ENCODE measurements at places on chromosomes 11 and 22. TPM values are rescaled to one million over a fixed set of nuclear protein-coding genes. Genes with fewer than 3 reads are reported as not detected.

DNA sequence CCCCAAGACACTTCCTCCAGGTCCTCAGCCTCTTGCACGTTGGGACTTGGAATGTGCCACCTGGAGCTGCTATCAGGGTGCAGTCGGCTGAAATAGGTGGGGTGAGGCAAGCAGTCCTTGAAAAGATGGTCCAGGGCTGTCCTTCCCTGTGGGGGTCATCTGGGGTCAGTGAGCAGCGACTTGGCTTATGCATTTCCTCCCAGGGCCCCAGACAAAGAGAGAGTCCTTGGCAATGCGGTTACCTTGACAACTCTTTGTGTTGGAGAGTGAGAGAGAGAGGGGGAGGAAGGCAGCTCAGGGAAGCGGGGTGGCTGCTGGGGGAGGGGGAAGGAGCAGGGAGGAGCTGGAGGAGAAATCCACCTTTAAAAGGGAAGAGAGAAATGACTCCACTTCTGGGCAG lies 93.8 kb downstream of the MIAT start:
- no peak for DNase-seq

Gene C11orf16
- total RNA-seq = not detected

DNA sequence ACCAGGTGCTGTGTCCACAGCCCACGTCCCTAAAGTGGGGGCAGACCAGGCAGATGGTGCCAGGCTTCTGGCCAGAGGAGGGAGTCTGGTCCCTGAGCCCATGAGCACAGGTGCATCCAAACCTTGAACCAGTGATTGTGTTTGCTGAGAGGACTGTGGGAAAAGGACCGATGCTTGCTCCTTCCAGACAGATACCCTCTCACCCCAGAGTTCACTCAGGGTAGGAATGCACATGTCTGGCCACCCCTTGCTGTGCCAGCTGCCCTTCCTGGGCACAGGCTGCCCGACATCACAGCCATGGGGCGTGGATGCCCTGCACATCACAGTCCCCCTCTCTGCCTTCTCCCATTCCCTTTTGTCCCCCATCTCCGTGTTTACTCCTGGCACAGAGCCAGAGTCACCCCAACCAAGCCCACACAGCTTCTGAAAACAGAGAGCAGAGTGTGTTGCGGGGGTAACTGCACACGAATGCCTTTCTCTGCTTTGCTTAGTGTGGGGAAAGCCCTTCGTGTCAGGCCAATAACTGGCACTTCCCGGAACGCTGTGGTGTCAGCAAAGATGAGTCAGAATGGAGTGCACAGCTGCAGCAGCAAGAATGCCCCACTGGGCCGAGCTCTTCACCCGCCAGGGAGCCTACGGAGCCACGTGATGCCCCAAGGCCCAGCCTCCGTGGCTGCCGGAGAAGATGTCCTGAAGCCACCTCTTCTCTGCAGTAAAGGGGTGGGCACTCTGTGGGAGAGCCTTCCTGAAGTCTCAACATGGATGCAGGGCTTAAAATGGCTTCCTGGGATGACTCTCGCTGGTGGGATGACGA lies 7.6 kb downstream of the CARS1 start:
- peak; percentile 88 for DNase-seq

- no peak for DNase-seq
Observed at GRCh38 chr11:102560555-102561011, 30.0 kb upstream of the MMP7 start.

Gene BET1L
- 11.8 TPM for total RNA-seq

Gene C11orf97
- total RNA-seq = not detected

DNA sequence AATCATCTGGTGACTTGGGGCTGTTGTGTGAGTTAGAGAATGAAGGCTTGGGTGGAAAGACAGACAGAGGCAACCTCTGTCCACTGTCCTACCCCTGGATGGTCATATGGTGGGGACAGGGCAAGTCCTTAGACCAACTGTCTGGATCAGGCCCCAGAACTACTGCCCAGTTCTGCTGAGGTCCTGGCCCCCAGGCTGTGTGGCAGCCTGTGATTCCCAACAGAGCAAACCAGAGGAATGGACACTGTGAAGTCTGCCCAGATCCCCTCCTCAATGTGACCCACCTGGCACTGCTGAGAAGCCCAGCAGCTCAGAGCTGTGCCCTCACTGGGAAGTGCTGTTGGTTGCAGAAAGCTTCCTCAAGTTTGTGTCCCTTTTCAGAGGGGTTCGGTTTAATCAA lies 69.0 kb downstream of the GGTLC2 start:
- DNase-seq = no peak

Gene H19
- 4,259 TPM for total RNA-seq

Gene OR2AG2
- not detected for total RNA-seq

GRCh38 chr11:422249-422656 lies 7.5 kb upstream of the SIGIRR start:
- DNase-seq = peak; percentile 15

Gene OR10A2
- not detected for total RNA-seq

- DNase-seq = no peak
Observed at GRCh38 chr22:33470456-33470855, 412.3 kb upstream of the SYN3 start.

Gene C22orf23
- total RNA-seq = 0.20 TPM

Gene SULT4A1
- total RNA-seq = not detected

DNA sequence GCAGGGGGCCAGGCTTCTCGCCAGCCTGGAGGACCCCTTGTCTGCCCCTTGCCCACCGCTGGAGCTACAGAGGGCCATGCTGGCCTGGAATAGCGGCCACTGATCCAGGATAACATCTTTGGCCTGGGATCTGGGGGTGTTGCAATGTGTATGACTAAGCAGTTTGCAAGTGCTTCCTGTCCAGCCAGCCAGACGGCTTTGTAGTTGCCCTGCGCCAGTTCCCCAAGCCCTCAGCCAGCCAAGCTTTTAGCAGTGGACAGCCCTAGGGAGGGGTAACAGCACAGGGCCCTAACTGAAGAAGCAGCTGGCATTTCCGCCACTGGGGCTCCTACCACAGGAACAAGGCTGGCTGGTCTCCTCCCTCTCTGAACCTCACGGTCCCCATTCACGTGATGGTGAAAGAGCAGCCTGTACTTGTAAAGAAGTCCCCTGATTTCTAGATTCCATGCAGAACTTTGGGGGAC lies 32.1 kb downstream of the UQCR10 start:
- peak; percentile 97 for DNase-seq

DNA sequence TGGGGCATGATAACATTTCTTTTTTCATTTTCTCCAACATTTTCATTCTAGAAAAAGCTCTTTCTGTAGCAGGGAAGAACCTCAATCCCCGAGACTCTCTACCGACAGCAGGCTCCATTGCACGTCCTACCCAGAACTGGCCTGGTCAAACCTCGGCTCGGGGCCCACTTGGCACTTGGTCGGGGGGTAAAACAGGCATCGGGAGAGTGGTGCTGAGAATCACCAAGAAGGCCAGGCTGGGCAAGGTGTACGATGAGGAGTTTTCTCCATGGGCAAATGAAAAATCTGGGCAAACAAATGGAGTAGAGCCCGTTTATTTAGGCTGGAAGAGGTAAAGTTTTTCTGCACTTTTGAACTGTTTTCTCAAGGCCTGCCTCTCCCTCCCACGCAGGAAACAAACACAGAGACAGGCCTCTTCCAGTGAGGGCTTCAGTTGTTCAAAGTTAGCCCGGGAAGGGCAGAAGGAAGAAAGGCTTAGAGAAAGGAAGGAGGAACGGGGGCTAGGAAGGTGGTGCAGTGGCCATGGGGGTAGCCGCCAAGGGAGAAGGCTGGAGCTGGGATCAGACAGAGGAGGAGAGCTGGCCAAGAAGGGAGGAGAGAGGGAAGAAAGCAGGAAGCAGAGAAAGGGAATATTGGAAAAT lies 87.6 kb downstream of the ETS1 start:
- DNase-seq = no peak

DNA sequence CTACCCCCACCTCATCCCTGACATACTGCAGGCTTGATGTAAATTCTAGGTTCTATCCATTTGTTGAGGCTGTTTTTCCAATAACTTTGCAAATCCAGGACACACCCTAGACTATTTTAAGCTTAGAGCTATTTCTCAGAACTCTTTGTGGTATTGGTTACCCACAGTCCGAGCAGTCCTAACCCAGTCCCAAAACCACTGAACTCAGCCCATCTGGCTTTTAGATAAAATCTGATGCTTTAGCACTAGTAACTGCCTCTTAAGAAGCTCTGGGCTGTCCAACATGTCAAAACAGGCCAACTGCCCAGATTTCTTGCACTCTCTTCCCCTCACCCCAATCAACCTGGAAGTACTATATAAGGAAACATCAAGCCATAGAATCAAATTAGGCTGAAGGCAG lies 344.4 kb upstream of the CADM1 start:
- DNase-seq = no peak

GRCh38 chr11:90453525-90453924 lies 230.7 kb upstream of the CHORDC1 start:
- DNase-seq = no peak

GRCh38 chr11:14644226-14645014 lies 816 bp downstream of the PDE3B start:
- peak; percentile 57 for DNase-seq

GRCh38 chr11:122100756-122101080 lies 15.3 kb downstream of the BLID start:
- DNase-seq = peak; percentile 53

Gene C22orf31
- total RNA-seq = not detected

GRCh38 chr11:105592035-105592434 lies 17.8 kb upstream of the GRIA4 start:
- no peak for DNase-seq

DNA sequence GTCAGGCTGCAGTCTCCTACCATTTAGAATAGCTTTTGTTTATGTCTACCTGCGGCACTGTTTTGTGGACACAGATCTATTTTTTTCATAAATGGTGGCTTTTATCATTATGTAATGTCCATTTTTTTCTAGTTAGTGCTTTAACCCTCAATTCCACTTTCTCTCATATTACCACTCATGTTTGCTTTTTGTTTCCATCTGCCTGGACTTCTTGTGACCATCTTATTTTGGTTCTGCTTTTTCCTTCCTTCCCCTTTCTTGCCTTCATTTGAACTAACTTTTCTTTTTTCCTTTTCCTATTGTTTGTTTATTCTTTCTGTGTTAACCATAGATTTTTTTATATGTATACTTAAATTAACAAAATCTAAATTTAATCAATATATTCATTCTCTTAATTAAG lies 98.5 kb upstream of the SLC22A12 start:
- no peak for DNase-seq

DNA sequence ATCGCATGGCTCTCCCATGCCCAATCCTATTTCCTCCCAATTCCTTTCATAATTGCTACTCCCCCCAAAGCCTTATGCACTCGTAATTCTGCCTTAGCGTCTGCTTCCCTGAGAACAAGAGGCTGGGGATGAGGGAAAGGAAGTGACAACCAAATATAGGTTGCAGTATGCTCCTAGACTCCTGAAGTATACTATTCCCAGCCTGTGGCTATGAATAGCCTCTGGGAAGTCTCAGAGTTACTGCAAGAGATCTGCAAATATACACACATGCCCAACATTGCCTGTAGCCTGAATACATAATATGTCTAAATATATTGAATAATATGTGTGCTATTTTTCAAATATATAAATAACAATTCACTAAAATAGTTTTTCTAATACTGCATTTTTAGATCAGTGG lies 96.1 kb upstream of the CD44 start:
- DNase-seq = no peak

GRCh38 chr11:64919627-64920026 lies 2.6 kb upstream of the ATG2A start:
- DNase-seq = no peak

DNA sequence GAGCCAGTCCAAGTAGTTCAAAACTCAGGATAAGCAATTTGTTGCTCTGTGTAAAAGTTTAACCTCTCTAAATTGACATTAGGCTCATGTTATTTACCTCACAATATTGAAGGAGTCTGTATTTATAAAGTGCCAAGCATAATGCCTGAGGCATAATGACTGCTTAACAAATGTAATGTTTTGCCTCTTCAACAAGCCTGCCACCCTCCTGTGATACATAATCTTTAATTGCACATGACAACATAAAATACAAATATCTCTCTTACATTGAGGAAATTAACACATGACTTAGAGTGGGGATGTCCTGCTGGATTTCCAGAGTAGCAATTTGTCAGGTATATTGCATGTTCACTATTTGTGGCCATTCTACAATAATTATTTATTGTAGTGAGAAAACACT lies 469.2 kb upstream of the ANO5 start:
- DNase-seq = no peak

DNA sequence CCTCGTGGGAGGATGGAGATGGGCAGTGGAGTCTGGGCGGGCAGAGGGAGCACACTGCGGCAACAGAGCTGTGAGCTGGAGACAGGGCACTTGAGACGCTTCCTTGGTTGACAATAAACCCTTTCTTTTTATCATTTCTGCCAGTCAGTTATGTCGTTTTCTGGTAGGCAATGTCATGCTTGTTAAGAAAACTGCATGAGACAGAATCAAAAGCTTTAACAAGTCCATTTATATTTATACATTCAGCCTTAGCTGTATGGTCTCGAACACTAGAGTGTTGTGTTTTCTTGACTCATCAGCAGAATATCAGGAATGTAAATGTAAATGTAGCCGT lies 31.9 kb downstream of the PPFIA1 start:
- no peak for DNase-seq

DNA sequence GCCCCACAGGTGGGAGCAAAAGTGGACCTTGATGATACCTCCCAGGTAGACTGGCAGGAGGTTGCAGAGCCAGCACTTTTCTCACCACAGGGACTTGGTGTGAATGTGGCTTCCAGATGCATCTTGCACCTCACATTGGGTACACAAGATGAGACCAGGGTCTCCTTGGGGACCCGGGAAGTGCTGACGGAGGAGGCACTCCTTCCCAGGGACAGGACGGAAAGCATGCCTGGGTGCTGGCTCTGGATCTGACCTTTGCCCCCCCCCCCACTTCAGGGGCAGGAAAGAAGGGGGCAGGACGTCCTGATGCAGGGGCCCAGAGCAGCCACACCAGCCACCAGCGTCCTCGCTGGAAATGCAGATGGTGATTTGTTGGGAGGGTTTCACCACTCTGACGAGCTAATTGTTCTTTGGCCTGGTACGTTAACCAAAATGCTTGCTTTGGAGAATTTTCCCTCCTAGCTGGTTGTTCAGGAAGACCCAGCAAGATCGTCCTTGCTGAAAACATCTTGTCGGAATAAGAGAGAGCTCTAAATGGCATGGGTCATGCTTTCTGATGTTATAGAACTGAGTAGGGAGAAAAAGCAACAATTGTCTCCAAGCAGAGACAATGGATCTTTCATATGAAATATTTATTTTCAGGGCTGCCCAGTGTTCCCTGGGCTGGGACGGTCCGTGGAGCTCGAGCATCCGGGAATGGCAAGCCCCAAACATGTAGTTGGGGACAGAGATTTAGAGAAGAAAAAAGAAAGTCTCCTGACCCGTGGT lies 74.4 kb upstream of the PPARA start:
- peak; percentile 18 for DNase-seq

Gene INPP5J
- total RNA-seq = 1.3 TPM

Gene SLC22A6
- not detected for total RNA-seq

DNA sequence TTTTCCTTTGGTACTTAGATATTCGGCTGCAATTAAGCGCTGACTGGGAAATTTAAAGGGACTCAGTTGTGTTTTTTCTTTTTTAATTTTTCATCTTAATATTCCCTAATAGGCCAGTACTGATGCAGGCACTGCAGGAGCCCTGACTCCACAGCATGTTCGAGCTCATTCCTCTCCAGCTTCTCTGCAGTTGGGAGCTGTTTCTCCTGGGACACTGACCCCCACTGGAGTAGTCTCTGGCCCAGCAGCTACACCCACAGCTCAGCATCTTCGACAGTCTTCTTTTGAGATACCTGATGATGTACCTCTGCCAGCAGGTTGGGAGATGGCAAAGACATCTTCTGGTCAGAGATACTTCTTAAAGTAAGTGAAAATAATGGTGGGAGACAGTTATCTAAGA lies 3.8 kb downstream of the YAP1 start:
- no peak for DNase-seq

Gene SHISA8
- 0.15 TPM for total RNA-seq

GRCh38 chr22:30647536-30647935 lies 12.0 kb downstream of the SLC35E4 start:
- no peak for DNase-seq

Gene MIAT
- 0.32 TPM for total RNA-seq

Measured in psoas muscle (tissue), 8 donors.